Stimulated activated CD4-positive, alpha-beta T cell treated with anti-CD3 and anti-CD28 coated beads, Interleukin-15, amount 100 ng/mL, for 48 hours (primary cell): ENCODE measurements at places on chromosomes 13 and 19.

GRCh38 chr19:18620311-18620710 lies 7.6 kb downstream of the TMEM59L start:
- no peak for DNase-seq

- DNase-seq = no peak
Measured at GRCh38 chr13:26025196-26025595, 26.6 kb downstream of the SHISA2 start.

- no peak for DNase-seq
Measured at GRCh38 chr19:38194061-38194701, 29.8 kb downstream of the DPF1 start.

DNA sequence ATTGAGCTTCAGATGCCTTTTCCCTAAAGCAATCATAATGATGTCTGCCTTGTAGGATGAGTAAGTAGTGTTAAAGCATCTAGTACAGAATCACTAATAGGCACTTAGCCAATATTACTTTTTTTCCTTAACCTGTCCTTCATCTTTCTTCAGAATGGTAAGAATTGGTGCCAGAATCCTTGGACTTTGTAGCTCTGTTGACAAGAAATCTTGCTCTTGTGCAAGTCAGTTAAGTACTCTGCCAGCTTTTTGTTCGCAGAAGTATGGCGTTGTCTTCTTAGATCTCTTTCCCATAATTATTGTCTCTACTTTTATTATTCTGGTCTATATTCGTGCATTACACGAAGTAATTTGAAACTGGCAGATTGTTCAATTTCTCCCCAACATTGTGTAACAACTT lies 554.5 kb downstream of the PCDH9 start:
- DNase-seq = no peak

DNA sequence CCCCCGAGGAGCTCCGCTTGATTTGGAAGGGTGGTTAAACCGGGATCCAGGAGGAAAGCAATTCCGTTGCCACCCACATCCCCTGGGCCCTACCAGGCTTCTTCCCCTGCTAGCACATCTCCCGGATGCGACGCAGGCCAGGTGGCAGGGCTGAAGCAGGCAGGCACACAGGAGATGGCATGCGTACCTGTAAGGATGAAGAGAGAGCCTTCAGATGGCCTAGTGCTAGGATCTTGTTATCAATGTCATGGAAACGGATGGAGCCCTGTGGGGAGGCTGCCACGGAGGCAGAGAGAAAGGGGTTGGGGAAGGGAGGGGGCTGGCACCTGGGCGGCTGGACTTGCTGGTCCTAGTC lies 8.5 kb upstream of the SOX1 start:
- no peak for DNase-seq

GRCh38 chr13:31014456-31014855 lies 82.0 kb downstream of the TEX26 start:
- no peak for DNase-seq

DNA sequence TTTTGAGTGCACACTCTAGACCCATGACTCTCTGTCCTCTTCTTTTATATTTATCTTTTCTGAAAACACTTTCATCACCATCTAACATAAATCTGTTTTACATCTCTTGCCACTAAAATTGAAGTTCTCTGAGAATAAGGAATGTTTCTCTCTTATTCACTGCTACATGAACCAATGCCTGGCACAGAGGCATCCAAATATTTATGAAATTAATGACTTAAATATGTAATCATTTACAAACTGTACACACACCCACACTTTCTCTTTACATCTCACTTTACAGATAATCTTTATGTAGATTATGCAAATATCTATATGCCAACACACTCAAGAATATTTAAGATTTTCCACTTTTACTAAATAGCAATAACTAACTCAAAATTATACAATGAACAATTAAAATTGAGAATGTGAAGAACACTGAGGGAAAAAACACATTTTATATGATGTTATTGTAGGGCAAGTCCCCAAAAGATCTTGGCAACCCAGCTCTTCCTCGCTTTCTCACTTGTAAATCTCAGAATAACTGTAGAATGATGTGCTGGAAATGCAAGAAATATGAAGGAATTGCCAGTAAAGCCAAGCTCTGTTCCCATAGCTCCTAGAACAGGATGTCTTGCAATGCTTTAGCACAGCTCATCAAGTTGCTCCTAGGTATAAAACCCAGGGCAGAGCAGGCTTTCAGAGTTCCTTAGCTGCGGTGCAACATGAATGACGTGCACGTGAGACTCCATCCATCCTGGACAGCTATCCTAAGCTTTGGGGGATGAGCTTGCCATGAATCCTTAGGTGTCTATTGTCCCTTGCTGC lies 50.7 kb downstream of the UGGT2 start:
- no peak for DNase-seq

- no peak for DNase-seq
Measured at GRCh38 chr19:18488403-18488723, 33.5 kb downstream of the ELL start.

DNA sequence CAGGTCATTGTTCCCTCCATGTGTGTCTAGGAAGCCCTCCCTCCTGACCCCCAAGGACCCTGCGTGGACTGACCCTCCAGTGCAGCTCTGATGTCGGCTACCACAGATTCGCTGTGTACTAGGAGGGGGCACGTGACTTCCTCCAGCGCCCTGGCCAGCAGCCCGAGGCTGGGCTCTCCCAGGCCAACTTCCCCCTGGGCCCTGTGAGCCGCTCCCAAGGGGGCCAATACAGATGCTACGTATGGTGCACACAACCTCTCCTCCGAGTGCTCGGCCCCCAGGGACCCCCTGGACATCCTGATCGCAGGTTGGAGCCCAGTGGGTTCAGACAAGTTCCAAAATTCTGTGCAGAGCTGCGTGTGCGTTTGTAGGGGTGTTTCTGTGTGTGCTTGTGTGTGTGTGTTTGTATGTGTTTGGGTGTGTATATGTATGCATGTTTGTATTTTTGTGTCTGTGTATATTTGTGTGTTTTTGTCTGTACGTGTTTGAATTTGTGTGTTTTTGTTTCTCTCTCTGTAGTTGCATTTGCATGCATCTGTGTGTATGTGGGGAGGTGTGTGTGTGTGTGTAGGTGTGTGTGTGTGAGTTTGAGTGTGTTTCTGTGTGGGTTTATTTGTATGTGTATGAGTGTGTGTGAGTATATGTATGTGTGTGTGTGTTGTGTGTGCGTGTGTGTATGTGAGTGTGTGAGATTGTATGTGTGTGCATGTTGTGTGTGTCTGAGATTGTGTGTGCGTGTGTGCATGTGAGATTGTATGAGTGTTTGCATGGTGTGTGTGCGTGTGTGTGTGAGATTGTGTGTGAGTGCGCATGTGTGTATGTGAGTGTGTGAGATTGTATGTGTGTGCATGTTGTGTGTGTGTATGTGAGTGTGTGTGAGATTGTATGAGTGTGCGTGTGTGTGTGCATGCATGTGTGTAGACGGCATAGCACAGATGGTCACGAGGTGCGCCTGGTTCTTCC lies 21.4 kb upstream of the LILRA2 start:
- DNase-seq = no peak

DNA sequence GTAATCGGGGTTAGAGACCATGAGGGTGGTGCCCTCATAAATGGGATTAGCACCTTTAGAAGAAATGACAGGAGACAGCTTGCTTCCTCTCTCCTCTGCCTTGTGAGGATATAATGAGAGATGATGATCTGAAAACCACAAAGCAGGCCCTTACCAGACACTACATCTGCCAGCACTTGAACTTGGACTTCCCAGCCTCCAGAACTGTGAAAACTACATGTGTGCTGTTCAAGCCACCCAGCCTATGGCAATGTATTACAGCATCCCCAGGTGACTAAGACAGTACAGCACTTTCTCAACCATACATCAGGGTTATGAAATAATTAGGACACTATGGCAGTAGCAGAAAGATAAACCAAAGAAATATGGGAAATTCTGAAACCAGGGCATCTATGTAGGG lies 7.4 kb downstream of the ZNF564 start:
- DNase-seq = no peak

DNA sequence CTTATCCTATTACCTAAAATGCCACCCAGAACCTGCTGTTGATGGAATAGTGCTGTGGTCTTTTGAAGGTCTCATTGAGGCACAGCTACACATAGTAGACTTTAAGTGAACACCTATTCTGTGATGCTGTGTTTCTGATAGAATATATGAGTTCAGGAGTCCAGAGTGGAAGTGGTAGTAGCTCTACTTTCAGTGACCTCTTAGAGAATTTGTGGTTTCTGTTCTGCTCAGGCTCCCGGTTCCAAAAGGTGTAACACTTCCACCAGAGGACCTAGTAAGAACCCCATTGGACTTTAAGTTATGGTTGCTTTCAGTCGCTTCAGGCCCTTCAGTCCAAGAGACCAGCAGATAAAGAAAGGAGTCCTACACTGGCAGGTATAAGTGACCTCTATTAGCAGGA lies 11.4 kb upstream of the MYCBP2 start:
- DNase-seq = no peak

GRCh38 chr19:20182222-20182785 lies 15.3 kb downstream of the ZNF486 start:
- no peak for DNase-seq

DNA sequence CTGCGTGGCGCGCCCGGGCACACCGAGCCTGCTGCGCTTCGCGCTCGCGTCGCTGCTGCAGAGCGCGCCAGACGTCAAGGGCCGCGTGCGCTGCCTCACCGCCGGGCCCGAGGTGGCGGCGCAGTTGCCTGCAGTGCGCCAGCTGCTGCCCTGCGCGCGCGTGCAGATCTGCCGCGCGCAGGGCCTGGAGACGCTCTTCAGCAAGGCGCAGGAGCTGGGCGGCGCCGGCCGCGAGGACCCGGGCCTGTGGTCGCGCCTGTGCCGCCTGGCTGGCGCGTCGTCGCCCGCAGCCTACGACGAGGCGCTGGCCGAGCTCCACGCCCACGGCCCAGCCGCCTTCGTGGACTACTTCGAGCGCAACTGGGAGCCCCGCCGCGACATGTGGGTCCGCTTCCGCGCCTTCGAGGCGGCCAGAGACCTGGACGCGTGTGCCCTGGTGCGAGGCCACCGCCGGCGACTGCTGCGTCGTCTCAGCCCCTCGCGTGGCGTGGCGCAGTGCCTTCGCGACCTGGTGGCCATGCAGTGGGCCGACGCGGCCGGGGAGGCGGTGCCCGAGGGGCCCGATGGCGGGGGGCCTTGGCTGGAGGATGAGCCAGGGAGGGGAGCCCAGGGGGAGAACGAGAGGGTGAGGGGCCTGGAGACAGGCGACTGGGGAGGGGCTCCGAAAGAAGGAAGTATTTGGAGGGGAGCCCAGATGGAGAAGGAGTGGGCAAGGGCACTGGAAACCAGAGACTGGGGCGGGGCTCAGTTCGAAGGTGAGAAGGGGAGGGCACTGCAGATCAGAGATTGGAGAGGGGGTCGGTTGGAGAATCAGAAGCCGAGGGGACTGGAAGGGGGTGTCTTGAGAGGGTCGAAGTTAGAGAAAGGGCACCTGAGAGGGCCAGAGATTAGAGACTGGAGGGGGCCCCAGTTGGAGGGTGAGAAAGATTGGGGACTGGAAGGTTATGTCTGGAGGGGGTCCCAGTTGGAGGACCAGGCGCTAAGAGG lies 24.7 kb downstream of the ZSWIM9 start:
- no peak for DNase-seq

GRCh38 chr13:73765651-73766384 lies 368.4 kb downstream of the KLF12 start:
- peak; percentile 48 for DNase-seq

GRCh38 chr13:76965759-76966421 lies 17.6 kb downstream of the ACOD1 start:
- no peak for DNase-seq

GRCh38 chr19:51664997-51665396 lies 18.4 kb upstream of the SIGLEC14 start:
- no peak for DNase-seq

- DNase-seq = no peak
Measured at GRCh38 chr19:45924891-45925447, 10.4 kb upstream of the NANOS2 start.

DNA sequence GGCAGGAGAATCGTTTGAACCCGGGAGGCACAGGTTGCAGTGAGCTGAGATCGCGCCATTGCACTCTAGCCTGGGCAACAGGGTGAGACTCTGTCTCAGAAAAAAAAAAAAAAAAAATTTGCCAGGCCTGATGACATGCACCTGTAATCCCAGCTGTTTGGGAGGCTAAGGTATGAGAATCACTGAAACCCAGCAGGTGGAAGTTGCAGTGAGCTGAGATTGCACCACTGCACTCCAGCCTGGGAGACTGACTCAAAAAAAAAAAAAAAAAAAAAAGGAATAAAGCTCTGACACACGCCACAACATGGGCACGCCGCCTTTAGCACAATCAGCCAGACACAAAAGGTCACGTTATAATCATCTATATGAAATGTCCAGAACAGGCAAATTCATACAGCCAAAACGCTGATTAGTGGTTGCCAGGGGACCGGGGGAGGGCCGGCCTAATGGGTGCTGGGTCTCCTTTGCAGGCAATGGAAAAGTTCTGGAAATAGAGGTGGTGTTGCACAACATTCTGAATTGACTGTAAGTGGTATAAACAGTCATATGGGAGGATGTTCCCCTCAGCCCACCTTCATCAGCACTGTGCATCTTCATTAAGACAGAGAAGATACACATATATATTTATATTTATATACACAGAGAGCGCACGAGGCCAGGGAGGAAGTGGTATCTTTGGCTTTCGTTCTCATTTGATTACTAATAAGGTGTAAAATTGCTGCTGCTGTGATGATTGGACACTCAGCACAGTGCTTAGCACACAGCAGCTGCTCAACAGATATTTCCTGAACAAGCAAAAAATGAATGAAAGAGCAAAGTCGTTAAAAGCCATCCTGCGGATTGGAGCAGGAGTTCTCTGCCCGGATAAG lies 3.8 kb downstream of the HSPBP1 start:
- no peak for DNase-seq

- no peak for DNase-seq
Measured at GRCh38 chr13:39095500-39095899, 57.2 kb downstream of the NHLRC3 start.

GRCh38 chr13:77800219-77800618 lies 102.7 kb downstream of the SLAIN1 start:
- DNase-seq = no peak

DNA sequence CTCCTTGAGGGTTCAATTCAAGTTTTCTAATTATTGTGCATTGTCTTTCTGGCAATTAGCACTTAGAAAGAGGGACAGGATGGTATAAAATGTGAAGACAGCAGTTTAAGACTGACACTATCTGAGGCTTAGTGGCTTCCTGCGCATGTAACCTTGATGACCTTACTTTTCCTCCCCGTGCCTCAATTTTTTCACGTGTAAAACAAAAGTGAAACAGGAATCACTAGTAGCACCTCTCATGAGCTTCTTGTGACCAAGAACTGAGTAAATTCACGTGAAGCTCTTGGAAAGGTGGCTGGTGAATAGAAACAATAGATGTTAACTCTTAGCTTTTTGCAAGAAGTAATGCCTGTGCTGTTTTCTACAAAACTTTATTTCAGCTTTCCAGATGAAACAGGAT lies 233.9 kb downstream of the LMO7 start:
- no peak for DNase-seq

DNA sequence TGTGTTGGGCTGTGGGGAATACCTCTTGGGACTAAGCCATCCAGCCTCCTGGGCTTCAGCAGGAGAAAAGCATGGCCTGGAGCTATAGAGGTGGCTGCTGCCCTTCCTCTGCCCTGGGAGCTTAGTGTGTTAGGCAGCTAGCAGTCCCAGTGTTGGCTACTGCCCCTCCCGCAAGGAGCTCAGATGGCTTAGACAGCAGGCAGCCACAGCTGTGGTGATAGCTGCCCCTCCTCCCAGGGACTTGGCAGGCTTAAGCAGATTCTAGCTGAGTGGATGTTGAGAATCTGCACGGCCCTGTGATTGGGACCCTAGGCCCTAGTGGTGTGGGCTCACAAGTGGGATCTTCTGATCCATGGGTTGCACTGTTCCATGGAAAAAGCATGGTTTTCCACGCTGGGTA lies 264.5 kb downstream of the TDRD3 start:
- DNase-seq = no peak

GRCh38 chr19:29896802-29897201 lies 45.2 kb upstream of the URI1 start:
- DNase-seq = no peak
